Mucosa of gallbladder (tissue), 1 donor: ENCODE measurements at places on chromosomes 13 and 19. TPM values are rescaled to one million over a fixed set of nuclear protein-coding genes. Genes with fewer than 3 reads are reported as not detected.
A peak's percentile ranks its signal among the peaks of the same experiment; 100 is the strongest.

The C3 gene
- 486 TPM for total RNA-seq

The ATP4A gene
- total RNA-seq = not detected

The OVOL3 gene
- total RNA-seq = not detected

The RNF225 gene
- total RNA-seq = not detected

The KRTDAP gene
- not detected for total RNA-seq

The RPL28 gene
- 1,612 TPM for total RNA-seq

DNA sequence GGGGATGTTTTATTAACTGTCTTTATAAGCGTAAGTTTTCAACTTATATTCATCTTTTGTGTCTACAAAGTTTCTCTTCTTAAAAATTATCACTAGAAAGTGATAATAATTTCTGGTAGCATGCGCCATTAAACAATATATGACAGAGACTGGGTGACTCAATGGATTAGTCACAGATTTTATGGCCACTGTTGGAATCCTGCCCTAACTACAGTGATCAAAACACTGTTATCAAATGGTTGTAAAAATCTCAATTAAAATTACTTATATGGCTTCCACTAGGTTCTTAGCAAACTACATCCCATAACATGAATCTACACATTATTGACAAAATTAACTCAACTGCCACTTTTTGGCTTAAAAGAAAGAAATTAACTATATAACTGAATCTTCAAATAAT, 350.0 kb downstream of the DACH1 start:
- no peak for DNase-seq

DNA sequence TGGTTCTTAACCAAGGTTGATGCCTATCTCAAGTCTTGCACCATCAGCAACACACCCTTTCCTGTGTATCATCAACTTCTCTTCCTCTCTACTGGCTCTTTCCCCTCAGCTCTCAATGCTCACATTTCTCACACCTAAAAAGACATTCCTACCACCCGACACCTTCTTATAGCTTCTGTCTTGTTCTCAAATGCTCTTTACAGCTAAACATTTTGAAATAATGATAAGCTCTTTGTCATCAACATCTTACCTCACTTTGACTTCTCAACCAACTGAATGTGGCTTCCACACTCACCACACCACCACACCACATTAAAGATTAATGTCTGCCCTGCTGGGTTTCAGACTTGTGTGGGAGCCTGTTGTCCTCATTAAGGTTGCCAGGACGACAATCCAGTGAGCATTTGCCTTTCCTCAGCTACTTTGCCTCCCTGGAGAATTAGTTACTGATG, 67.8 kb downstream of the RXFP2 start:
- DNase-seq = no peak

GRCh38 chr13:49395451-49395865, 48.4 kb downstream of the CAB39L start:
- DNase-seq = no peak

GRCh38 chr19:34454091-34454490, 25.9 kb downstream of the UBA2 start:
- DNase-seq = no peak

- DNase-seq = no peak
Observed at GRCh38 chr19:53982001-53982451, 9.4 kb upstream of the CACNG6 start.

DNA sequence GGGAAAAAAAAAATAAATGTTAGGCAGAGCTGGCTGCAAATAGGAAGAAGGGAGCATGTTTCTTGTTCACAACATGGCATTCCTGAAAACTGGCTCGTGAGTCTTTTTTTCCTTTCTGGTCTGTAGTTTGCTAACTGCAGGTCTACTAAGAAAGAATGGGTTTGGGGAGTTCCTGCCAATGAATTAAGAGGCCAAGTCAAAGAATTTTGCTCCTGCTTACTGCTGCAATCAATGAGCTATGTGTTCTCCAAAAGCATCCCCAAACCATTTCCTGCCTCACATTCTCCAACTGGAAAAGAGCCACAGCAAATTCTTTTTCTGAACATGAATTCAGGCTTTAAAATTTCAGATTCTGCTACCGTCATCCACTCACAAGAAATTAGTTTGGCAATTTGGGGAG, 88.6 kb downstream of the DCT start:
- DNase-seq = no peak

- no peak for DNase-seq
Observed at GRCh38 chr13:97165502-97166425, 56.4 kb upstream of the MBNL2 start.

GRCh38 chr13:31894931-31895330, 136.6 kb upstream of the FRY start:
- DNase-seq = no peak

DNA sequence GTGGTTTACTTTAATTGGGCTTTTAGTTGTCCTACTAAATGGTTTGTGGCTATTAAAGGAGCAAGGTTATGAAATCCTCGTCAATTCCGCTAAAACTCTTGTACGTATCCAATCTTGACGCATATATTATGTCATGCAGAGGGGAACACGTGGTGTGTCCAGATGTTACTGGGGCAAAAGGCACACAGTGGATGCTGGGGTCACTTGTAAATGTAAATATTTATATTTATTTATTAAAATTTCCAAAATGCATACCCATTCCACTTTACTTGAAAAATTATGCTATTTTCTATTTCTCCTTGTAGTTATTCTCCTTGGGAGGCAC, 36.7 kb upstream of the SLC46A3 start:
- DNase-seq = no peak

DNA sequence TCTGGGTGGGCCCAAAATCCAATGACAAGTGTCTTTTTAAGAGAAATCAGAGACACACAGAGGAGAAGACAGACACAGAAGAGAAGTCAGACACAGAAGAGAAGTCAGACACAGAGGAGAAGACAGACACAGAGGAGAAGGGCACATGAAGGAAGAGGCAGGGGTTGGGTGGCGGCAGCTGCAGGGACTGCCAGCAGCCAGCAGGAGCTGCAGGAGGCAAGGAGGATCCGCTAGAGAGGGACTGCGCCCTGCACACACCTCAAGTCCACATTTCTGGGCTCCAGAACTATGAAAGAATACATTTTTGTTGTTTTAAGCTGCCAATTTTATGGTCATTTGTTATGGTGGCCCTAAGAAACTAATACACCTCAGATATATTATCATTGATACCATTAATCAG, 140.6 kb downstream of the ZIC5 start:
- DNase-seq = no peak

DNA sequence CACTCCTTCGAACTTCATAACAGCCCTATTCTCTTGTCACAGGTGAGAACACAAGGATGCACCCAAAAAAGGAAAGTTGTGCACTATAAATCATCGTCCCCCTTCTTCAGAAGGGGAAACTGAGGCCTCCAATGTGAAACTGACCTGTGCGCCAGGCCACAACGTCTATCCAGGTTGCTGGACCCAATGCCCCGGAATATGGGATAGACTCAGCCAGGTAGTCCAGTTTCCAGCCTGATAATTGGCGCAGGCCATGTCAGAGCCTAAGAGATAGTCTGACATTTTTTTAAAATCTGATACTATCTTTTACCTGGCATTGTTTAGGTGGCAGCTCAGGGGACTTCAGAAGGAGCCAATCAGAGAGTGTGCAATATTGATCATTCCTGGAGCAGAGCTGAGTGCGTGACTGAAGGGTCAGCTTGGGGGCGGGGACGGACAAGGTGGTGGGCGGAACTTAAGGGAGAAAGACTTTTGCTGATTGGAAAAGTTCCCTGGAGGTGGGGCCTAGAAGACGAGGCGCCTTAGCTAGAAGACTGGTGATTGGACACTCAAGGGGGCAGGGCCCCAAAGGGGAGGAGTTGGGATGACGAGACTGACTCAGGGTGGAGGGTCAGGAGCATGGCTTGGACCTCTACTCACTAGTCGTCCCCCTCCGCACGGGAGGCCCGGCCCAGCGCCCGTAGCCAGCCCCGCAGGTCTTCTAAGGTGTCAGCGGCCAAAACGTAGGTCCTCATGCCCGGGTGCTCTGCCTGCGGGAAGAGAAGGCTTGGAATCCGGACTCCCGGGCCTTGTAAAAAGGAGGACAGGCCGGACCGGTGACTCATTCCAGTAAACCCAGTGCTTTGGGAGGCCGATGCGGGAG, 8.5 kb downstream of the PLEKHA4 start:
- DNase-seq = peak; percentile 92

GRCh38 chr19:29545866-29546582, 20.2 kb downstream of the VSTM2B start:
- no peak for DNase-seq

DNA sequence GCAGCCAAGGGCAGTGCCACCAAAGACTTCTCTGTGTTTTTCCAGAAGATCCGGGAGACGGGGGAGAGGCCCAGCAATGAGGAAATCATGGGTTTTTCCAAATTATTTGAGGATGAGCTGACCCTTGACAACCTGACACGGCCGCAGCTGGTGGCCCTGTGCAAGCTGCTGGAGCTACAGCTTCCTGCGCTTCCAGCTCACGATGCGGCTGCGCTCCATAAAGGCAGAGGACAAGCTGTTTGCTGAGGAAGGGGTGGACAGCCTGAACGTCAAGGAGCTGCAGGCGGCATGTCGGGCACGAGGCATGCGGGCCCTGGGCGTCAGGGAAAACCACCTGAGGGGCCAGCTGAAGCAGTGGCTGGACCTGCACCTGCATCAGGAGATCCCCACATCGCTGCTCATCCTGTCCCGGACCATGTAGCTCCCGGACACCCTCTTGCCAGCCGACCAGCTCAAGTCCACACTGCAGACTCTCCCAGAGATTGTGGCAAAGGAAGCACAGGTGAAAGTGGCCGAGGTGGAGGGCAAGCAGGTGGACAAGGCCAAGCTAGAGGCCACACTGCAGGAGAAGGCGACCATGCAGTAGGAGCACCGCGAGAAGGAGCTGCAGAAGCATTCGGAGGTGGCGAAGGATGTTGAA, 11.7 kb downstream of the ZSCAN1 start:
- no peak for DNase-seq

DNA sequence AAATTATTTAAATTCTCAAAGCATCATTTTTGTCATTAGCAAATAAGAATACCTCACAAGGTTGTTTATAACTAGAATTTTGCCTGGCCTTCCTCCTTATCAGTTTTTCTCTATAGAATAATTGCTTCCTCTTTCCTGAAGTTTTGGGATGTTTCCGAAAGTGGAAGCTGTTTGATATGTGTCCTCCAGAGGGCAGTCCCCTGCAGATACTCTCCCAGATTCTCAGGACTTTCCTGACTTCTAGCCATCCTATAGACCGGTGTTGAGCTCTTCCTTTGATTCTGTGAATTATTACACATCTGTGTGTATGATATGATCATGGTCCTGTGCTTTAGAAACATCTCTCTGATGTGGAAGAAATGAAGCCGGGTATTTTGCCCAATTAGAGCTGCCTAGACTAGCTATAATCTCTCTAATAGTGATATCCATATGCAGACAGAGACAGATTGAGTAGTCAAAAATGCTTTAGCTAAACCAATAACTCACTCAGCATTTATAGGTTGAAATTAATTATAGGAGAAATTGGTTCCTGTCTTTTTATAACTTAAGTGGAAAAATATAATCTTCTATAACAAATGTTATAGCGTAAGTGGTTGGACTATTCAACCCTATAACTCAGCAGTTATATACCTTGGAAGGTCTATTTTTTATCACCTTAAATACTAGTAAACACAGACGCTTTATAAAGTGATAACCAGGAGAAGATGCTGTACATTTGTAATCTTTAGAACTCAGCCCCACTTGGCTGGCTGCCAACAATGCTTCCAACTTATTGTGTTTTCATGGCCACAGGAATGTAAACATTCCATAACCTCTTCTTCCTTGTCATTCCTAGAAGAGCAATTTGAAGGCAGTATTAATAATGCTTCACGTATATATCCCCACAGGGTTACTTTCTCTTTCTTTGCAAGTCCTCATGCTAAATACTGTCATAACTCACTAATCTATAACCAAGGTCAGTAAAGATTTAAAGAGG, 201.0 kb upstream of the RXFP2 start:
- peak; percentile 33 for DNase-seq

DNA sequence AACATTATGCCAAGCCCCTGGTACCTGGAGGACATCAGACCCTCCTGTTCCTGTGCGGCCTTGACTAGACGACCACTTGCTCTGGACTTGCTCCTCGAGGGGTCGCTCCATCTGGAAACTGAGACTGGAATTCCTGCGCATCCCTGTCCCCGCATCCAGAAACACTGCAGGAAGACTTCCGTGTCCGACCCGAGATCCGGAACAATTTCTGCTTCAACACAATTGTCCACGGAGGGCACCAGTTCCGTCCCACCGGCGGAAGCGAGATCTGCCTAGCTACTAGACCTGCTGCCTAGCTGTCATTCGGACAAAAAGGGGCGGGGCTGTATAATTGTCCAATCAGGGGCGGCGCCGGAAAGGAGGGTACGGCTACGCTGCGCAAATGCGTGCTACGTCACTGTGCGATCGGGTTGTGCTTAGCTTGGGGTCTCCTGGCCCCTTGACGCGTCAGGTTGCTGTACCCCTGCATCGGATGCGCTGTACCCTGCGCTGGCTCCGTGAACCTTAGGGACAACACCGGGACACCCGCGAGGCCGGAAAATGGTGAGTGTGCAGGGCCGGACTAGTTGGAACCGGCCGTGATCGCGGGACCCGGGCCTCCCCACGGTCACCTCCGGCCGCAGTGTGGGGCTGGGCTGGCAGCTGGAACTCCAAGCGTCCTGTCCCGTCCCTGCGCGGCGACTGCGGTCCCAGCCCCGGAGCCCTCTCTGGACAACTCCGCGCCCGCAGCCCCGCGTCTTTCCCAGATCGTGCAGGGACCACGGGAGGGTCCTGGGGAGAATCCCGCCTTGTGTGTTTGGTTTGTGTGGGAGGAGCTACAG, at the start of the genes ZNF490 and ZNF791:
Gene ZNF490, minus strand, starts transcription at position 274 of the 821 bp plus-strand sequence. Its CDS starts 133 bp downstream, at position 141.
Gene ZNF791, plus strand, starts transcription at position 381 of the 821 bp plus-strand sequence. Its CDS starts 160 bp downstream, at position 541.
- DNase-seq = peak; percentile 98

DNA sequence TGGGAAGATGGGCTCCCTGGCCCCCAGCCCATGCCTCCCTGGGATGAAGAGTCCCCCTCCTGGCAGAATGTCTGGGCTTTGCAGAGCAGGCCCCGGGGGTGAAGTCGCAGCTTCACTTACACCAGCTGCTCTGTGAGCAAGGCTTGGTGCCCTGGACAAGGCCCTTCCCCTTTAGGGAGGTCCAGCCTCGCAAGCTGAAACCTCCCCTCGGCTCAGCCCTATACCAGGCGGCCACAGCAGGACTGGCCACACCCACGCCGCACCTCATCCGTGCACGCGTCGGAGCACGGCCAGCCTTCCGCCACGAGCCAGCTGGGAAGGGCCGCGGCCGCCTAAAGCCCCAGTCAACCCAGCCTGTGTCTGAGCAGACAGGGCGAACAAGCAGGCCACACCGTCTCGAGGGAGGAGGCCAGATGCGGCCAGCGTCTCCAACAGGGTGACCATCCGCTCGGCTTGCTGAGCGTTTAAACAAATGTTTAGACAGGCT, 83.2 kb upstream of the MCF2L start:
- peak; percentile 88 for DNase-seq

- no peak for DNase-seq
Observed at GRCh38 chr19:4313847-4314490, 9.6 kb downstream of the FSD1 start.

- peak; percentile 12 for DNase-seq
Observed at GRCh38 chr13:30551189-30551588, 66.5 kb upstream of the USPL1 start.

GRCh38 chr19:45103156-45103507, 10.2 kb downstream of the PPP1R37 start:
- no peak for DNase-seq

GRCh38 chr13:97249796-97250495, 27.8 kb downstream of the MBNL2 start:
- DNase-seq = no peak
